ENCODE measurements at places on chromosomes 4 and X.

GRCh38 chrX:38929966-38930421 lies 128.7 kb downstream of the MID1IP1 start:
- no peak overlapping the region for H3K27ac ChIP-seq
- no peaks in the 10 kb centered on the region for H3K4me1 ChIP-seq
- H3K27me3 ChIP-seq = no peaks in the 10 kb centered on the region
- no peak for DNase-seq
- no peak overlapping the region for H3K4me3 ChIP-seq
- no peaks in the 10 kb centered on the region for H3K36me3 ChIP-seq

DNA sequence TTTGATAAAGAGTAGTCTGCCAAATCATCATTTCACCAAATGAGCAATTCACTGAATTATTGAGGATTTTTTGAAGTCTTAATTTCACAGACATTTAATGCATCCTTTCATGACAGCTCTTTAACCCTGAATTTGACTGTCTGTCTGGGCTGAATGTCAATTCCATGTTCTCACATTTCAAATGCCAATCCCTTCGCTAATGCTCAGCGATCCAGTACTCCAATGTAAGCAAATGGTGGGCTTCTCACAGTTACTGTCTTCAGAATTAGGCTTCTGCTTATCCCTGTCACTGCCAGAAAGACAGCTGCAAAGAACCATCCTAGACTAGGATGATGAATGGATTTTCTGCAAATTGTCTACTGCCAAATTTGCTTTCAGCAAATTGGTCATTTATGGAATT lies 36.2 kb upstream of the USP38 start:
- H3K4me3 ChIP-seq = no peak overlapping the region
- H3K27ac ChIP-seq = no peak overlapping the region
- no peak for DNase-seq

DNA sequence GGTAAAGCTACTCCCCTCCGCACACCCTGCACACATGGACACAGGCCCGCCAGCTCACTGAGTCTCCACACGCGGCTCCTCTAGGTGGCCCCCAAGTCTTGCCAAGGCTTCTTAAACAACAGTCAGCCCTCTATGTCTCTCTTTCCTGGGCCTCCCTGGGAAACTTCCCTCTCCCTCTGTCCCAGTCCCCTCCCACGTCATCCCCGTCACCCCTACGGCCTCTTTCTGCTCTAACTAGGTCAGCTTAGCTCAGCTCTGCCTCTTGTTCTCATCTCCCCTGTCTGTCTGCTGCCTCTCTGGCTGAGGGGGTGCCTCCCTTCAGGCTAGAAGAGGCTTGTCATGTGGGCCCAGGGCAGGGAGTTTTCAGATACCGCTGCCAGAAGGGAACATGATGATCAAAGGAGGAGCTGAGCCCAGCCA lies 38.8 kb downstream of the SEPTIN6 start:
- peak; percentile 86 for DNase-seq
- H3K27me3 ChIP-seq = no peaks in the 10 kb centered on the region
- H3K4me1 ChIP-seq = peaks cover 11% of the 10 kb centered on the region

DNA sequence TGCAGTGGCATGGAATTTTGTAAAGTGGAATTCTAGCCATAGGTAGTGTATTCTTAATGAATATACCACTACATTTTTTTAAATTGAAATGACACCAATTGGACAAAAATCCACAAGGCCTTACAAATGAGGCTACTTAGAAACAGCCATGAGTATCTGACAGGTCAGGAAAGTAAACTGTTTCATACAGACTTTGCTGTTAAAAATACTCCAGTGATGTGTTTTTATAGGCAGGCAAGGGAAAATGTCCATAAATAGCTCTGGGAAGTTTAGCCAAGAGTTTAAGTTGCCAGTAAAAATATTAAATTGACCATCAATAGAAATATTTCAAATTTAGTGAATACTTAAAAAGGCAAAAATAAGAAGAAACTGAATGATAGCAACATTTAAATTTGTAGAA lies 41.8 kb upstream of the PDLIM5 start:
- no peaks in the 10 kb centered on the region for H3K27me3 ChIP-seq
- no peak overlapping the region for H3K4me3 ChIP-seq
- peaks cover 43% of the 10 kb centered on the region for H3K4me1 ChIP-seq
- H3K36me3 ChIP-seq = no peaks in the 10 kb centered on the region
- no peak overlapping the region for H3K27ac ChIP-seq

DNA sequence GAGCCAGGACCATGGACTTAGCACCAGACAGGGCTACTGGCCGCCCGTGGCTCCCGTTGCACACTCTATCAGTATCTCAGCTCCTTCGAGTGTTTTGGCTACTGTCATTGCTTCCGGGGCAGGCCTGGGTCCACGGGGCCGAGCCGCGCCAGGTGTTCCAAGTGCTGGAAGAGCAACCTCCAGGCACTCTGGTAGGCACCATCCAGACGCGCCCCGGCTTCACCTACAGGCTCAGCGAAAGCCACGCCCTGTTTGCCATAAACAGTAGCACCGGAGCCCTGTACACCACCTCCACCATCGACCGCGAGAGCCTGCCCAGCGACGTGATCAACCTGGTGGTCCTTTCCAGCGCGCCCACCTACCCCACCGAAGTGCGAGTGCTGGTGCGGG lies 1.6 kb downstream of the FAT4 start:
- H3K36me3 ChIP-seq = no peaks in the 10 kb centered on the region
- peaks cover 8% of the 10 kb centered on the region for H3K27me3 ChIP-seq
- DNase-seq = peak; percentile 10
- peak overlapping the region; percentile 84 for H3K27ac ChIP-seq

DNA sequence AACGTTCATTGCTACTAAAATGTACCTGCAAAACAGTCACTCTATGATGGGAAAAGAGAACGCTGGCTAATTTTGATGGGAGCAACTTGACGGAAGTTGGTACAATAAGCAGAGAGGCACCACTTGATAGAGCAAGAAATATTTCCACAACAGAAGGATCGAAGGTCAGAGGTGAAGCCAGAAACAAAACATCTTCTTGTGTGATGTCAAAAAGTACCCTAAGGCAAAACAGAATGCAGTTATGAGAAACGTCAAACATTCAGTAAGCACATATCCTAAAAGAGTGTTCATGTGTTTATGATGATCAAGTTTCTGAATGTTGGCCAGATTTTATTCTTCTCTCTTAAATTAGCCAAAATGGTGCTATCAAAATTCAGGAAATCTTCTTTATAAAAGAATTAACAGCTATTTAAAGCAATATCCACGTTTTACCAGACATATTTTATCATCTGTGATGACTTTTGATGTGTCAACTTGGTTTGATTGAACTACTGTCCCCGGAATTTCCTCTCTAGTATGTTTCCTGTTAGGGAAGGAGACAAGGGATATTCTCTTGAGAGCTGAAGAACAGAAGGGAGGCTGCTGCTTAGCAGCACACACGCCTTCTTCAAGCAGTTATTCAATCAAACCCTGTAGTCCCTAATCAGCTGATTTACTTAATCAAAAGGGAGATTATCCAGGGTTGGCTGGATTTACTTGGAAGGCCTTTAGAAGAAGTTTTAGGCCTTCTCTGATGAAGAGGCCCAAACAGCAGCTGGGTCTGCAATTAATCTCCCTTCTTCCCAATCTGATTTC lies 15.7 kb downstream of the AASDH start:
- H3K36me3 ChIP-seq = peaks cover 9% of the 10 kb centered on the region
- H3K4me3 ChIP-seq = no peak overlapping the region
- H3K4me1 ChIP-seq = no peaks in the 10 kb centered on the region
- DNase-seq = no peak

DNA sequence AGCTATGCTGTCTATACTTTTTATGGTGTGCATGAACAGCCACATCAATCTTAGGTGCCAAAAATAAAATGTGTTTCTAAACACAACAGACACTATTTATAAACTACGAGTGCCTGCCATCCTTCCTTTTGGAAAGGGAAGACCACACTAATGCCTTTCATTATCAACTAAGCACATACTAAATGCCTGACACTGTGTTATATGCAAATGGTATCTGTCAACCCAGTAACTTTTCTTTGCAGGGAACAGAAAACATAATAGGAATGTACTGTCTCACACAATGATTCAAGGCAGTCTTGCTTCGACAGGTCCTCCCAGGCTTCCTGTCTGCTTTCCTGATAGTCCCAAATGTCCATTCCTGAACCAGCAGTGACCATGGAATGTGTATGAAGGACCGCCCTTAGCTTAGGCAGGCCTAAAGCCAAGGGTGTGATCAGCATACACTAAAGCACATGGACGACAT lies 43.8 kb downstream of the ADGRA3 start:
- no peak overlapping the region for H3K27ac ChIP-seq
- no peaks in the 10 kb centered on the region for H3K27me3 ChIP-seq
- H3K4me1 ChIP-seq = peaks cover 4% of the 10 kb centered on the region
- no peak overlapping the region for H3K4me3 ChIP-seq

GRCh38 chrX:129934461-129934860 lies 28.5 kb downstream of the UTP14A start:
- peaks cover 6% of the 10 kb centered on the region for H3K27me3 ChIP-seq
- DNase-seq = no peak
- H3K36me3 ChIP-seq = no peaks in the 10 kb centered on the region
- no peaks in the 10 kb centered on the region for H3K4me1 ChIP-seq
- H3K4me3 ChIP-seq = no peak overlapping the region

All from adrenal gland (tissue), 19 donors.